Kidney tubule cell (primary cell): ENCODE measurements at places on chromosomes 11 and 22.

DNA sequence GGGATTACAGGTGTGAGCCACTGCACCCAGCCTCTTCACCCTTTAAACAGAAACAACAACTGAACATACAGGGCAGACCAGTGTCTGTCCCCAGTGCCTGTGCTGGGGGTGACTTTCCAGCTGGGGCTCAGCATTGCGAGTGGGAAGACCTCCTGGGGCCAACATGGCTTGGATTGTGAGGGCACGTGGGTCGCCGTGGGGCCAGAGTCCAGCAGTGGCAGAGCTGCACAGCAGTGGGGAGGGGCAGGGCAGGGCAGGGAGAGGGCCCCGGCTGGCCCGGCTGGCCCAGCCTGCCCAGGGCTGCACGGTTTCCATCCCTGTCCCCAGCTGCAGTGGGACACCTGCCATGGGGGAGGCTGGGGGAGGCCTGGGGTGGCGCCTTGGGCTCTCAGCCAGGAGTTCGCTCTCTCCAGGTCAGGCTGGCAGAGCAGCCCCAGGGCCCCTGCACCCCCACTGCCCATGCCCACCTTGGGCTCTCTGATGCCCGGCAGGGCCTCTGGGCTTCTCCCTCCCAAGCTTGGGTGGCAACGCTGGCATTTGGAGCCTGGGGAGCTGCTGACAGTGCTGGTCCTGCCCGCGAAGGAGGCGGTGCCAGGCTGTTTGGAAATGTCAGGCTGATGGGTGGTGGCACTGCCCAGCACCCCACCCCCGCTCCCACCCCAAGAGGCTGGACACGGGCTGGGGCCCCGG, 30.5 kb upstream of the CCDC188 start:
- no peak for DNase-seq

DNA sequence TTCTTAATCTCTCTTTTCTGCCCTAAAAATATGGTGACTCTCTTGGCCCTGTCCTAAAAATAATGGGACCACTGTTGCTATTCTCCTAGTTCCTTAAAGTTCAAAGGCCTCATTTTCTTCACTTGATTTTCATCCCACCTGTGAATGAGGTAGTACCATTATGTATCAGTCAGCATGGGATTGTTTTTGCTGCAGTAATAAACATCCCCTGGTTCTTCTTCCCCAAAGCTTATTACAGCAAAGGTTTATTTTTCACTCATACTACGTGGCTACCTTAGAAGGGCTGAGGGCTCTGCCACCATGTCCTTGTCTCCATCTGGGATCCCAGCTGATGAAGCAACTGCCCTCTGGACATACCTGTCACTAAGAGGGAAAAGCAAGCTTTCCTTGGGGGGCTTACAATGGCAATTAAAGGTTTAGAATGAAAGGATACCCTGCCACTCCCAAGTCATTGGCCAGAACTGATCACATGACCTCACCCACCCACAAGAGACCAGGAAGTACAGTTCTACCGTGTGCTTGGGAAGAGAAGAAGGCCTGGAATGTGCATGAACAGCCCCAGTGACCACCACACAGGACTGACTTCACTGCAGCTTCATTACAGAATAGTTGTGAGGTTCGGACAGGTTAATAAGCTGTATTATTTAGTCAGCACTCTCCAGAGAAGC, 7.8 kb downstream of the TTC38 start:
- peak; percentile 8 for DNase-seq

DNA sequence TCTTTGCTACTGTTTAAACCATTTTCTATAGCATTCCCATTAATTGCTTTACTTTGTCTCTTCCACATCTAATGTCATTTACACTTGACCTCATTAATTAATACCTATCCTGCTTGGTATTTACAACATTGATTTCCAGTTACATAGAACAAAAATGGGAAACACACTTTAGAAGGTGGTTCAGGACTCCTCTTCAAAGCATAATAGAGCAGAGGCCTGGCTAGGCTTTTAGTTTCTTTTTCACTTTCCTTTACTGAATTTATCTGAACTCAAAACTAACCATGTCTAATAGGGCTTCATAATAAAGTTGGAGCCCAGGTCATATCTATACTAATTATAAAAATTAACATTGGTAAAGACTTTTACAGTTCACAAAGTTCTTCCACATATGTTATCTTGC, 648.0 kb upstream of the KIRREL3 start:
- DNase-seq = no peak

DNA sequence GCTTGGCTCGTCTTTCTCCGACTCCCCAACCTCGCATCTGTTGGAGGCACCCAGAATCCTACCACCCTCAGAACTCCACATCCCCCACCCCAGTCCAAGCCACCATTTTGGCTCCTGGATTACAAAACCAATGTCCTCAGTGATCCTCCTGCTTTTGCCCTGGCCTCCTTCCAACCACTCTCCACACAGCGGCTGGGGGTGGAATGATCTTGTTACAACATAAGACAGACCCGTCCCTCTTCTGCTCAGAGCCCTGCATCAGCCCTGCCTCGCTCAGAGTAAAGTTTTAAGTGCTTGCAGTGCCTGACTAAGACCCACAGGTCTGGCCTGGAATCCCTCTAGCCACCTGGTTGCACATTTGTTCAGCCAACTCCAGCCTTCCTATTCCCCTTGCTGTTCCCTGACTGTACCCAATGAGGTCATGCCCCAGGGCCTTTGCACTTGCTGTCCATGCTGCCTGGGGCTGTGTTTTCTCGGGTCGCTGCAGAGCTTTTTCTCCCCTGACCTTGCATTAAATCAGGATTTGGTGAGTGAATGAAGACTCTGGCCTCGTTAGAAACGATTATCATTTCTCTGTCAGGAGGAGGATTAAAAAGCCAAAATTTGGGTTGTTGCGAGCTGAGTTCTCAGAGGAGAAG, 67.3 kb downstream of the IGF2 start:
- no peak for DNase-seq

GRCh38 chr22:46953968-46954765, 191.7 kb downstream of the TBC1D22A start:
- DNase-seq = no peak

DNA sequence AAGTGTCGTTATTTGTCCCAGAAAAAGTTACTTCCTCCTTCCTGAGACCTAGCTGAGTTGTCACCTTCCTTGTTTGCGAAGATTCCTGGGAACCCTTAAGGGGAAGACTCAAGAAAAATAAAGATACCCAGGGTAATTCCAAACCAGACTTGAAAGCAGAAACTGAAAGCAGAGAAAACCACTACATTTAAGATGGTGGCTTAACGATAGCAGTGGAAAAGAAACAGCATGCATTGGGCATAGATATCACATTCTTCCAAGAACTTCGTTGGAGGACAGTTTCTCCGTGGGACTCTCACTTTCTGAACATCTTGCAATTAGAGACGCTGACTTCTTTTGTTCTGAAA, 89.1 kb downstream of the FAM76B start:
- no peak for DNase-seq

DNA sequence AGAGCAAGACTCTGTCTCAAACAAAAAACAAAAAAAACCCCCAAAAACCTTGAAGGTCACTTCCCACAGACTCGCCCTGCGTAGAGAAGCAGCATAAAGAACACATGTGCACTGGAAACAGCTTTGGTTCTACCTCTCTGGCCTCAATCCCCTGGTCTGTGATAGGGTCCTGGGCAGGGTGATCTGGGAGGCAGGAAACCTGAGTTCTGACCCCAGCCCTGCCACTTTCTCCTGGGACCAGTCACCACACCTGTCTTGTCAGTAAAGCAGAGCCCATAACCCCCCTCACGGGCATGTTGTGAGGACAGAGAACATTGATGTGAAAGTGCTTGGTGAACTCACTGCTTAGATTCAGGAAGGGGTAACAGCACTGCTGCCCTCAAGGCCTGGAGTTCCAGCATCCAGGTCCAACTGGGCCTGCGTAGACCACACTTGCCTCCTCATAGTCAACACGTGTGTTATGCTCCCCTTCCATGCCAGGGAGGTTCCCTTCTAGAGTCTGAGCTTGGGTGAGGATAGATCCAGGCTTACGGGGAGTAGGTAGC, 11.4 kb downstream of the UCP2 start:
- DNase-seq = no peak

DNA sequence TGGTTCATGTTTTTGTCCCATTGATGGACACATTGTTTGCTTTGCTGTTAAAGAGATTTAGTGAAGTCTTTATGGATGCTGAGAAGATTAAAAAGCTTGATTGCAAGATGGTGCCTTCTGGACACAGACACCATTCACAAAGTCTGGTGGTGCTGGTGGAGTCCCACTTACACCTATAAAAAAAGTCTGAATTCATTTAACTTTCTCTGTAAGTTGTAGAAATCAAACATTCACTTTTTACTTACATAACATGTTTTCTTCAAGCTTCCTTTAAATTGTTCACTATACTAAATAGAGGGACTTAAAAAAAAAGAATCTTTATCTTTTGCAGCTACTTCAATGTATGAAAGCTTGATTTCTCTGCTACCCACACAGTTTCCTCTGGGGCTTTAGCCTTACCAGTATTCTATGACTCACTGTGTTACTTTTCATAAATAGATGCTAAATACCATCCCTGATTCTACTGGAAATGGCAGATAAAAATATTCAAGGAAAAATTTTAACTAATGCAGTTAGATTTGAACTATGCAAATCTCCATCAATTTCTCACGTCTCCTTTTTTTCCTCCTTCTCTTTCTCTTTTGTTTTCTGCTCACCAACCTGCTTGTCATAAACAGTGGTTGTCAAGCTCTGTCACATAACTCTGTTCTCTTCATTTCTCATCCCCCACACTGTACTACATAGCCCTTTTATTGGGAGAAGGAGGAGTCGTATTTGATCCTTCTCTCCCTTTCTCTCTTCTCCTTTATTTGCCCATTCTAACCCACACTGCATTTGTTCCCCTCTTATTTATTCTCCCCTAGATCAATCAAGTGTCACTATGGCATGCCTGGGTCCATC, 89.7 kb downstream of the FAM76B start:
- no peak for DNase-seq

DNA sequence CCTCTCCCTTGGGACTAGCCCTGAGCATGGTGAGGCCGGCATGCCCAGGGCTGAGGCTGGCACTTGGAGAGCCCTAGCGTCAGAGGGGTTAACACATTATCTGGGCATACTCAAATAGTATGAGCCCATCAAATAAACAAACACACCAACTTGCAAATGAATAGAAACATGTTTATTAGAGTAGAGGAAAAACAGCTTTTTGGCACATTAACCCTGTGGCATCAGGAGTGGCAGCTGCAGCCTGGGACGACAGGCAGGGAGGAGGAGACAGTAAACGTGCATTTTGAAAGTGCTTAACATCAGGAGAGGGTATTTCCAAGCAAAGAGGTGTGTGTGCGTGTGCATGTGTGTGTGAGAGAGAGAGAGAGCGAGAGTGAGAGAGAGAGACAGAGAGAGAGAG, 684.9 kb downstream of the NTM start:
- no peak for DNase-seq

DNA sequence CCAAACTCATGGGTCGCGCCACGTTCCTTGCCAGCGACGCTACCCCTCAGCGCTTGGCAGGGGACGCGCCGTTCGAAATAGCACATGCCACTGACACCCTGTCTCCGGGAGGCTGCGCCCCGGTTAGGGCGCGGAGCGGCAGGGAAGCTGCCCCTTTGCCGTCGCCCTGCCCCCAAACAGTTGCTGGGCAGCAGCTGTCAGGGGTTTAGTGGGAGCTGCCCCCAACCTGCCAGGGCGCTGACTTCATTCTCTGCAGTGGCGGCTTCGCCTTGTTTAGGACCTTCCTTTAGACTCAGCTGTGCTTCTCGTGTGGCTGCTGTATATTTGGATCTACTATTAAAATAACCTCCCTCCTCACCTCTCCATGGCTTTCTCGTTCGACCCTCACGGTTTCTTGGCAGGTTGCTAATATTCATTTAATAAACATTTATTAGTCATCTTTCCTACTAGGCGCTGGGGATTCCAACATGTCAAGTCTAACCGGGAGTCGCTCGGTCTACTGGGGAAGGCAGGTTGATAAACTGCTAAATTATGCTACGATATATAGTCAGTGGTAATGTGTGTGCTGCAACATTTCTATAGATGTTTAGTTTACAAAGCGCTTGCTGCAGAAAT, 782 bp downstream of the TMEM109 start:
- peak; percentile 45 for DNase-seq

DNA sequence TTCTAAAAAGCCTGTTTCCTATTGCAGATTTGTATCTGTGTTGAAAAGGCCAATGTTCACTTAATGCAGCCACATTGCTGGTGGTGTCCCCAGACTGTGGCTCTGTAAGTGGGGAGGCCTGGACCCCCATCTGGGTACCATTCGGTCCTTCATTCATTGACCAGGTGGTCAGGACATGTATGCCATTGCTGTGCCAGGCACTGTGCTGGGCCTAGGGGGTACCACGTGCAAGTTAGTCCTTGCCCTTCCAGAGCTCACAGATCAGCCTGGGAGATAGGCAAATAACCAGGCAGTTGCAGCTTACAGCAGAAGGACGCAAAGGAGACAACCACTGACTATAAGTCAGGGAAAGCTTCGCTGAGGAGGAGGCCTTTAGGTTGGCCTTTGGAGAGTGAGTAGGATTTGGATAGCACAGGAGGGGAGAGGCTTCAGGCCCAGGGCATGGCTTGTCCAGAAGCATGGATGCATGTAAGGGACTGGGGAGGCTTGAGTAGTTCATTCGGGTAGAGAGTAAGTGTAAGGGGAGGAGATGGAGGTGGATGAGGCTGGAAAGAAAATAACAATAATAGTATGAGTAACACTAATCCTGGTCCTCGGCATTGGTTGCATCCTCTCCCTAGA, 5.0 kb downstream of the PRDM11 start:
- no peak for DNase-seq
